ENCODE measurements at places on chromosomes 2 and 18.
A peak's percentile ranks its signal among the peaks of the same experiment; 100 is the strongest.

DNA sequence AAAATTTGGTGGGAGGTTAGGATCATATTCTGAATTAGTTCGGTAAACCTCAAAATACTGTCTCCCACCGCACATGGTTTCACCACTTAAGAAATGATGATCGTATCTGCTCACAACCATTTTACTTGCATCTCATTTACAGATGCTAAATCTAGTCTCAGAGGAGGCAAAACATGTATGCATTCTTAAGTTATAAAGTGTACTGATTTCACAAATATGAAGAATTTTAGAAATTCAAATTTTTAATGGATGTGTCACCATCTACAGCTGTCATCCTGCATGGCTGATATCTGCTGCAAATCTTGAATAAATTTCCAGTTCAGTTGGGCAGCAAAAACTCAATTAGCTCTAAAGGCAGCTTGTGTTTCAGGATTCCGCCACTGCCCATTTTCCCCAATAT lies 243.3 kb upstream of the KCNJ3 start:
- no peak for DNase-seq

GRCh38 chr2:185335879-185336278 lies 402.7 kb upstream of the FSIP2 start:
- no peak for DNase-seq

GRCh38 chr2:69036926-69037325 lies 23.9 kb downstream of the ANTXR1 start:
- DNase-seq, result no peak

- no peak for DNase-seq
Measured at GRCh38 chr2:29108225-29108624, 7.0 kb upstream of the CLIP4 start.

GRCh38 chr2:29215073-29215472 lies 99.9 kb downstream of the CLIP4 start:
- no peak for DNase-seq

- DNase-seq, result no peak
Measured at GRCh38 chr18:80029690-80030089, 4.5 kb upstream of the RBFA start.

- DNase-seq, result no peak
Measured at GRCh38 chr2:56232912-56233311, 49.1 kb downstream of the CCDC85A start.

GRCh38 chr2:40690036-40690435 lies 238.1 kb upstream of the SLC8A1 start:
- no peak for DNase-seq

- DNase-seq, result no peak
Measured at GRCh38 chr18:24678107-24678506, 217.7 kb downstream of the HRH4 start.

DNA sequence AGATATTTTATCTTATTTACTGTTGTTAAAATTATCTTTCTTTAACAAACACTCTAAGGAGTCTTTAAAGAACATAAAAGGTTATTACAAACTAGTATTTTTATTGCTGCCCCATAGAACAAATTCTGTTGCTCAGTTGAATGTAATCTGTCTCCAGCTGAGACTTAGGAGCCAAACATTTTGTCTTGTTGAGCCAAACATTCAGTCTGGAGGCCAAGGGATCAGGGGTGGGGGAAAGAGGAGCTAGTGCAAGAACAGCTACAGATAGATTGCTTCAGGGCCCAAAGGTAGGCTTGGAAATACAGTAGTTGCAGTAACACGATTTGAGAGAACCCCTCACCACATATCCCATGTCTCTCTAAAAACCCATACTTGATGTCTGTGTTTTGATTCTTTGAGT lies 51.2 kb downstream of the TPGS2 start:
- DNase-seq, result no peak

GRCh38 chr2:181054843-181055242 lies 74.4 kb downstream of the UBE2E3 start:
- DNase-seq, result no peak

DNA sequence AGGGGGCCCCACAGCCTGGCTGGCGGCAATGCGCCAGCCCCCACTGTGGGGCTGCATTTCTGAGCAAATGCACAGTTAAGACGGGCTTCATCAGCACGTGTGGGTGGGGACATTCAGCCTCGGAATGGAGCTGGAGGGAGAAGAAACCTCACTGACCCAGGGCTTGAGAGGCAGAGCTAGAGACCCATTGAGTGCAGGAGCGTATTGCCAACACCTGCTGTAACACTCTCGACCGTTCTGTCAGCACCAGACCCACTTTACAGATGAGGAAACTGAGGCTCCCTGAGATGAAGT lies 200.9 kb upstream of the RAB6C start:
- DNase-seq, result peak; percentile 37

GRCh38 chr2:66536997-66537396 lies 102.1 kb downstream of the MEIS1 start:
- DNase-seq, result peak; percentile 47

DNA sequence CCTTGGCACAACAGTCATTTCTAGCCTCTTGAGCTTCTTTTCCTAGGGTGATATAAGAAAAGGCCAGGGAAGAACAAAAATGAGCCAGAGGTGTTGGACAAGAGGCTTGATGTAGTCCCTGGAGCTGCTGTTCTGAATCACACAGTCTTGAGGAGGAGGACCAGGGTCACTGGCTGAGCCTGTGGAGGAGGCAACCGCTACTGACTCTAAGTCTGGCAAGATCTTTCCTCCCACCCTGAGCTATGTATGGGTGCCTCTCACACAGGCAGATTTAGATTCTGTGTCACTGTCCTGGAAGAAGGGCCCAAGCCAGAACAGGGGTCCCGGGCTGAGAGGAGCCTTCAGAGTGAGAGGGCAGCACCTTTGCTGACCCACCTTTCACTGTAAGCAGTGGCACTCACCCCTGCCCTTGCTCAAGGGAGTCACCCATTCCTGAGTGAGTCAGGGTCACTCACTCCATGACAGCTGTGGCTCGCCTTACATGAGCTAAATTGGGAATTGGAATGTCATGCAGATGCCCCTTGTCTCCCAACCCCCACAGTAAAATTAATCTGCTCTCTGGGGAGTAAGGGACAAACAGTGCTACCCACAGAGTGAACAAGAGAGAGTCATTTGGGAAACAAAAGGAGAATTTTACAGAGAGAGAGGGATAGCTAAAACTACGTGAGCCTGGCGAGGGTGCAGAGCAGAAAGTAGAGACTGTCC lies at the start of gene TRIM54:
TRIM54 (plus strand) TSS at position 575 of the 705 bp plus-strand sequence. CDS start 303 bp downstream, outside the sequence.
- DNase-seq, result no peak

- DNase-seq, result no peak
Measured at GRCh38 chr2:84388133-84388532, 70.9 kb downstream of the SUCLG1 start.

DNA sequence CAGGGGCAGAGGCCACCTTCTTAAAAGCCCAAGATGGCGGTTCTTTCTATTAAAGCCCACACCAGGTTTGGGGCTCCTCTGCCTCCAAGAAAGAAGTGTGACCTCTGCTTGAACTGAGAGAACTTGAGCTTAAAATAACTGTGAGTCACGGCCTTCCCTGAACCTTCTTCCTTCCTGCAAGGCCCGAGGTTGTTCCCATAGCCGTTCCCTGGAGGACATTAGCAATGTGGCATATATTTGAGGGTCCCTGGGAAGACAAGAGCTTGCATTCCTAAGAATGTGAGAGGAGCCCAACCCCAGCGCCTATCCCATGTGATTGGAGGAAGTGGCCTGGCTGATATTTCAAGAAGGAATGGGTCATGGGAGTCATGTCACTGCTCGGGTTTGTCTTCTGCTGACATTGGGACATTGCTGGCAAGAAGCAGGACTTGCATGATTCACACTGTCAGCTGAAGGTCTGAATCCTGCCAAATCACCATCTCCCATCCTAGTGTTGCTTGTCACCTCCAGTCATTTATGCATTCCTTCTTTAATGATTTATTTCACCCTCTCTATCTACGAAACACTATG lies 168.1 kb downstream of the TRIB2 start:
- DNase-seq, result no peak

- no peak for DNase-seq
Measured at GRCh38 chr18:27010784-27011183, 145.3 kb upstream of the AQP4 start.

- DNase-seq, result no peak
Measured at GRCh38 chr2:28086611-28087010, 196.1 kb downstream of the BABAM2 start.

DNA sequence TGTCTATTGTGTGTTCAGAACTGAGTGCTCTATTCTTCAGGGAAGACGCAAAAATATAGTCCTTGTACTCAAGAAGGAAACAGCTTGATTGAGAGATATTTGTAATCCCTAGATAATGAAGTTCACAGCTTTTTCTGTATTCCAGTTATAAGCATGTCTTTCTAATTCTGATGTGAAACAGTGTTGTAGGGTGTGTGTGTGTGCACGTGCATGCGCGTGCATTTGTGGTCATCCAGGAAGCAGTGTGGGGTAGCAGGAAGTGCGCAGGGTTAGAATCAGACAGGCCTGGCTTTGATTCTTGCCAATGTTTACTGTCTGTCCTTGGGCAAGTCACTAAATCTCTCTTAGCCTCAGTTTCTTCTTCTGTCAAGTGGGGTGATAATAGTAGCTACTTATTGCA lies 87.9 kb downstream of the NPAS2 start:
- DNase-seq, result no peak

GRCh38 chr2:181183878-181184542 lies 203.6 kb downstream of the UBE2E3 start:
- no peak for DNase-seq

DNA sequence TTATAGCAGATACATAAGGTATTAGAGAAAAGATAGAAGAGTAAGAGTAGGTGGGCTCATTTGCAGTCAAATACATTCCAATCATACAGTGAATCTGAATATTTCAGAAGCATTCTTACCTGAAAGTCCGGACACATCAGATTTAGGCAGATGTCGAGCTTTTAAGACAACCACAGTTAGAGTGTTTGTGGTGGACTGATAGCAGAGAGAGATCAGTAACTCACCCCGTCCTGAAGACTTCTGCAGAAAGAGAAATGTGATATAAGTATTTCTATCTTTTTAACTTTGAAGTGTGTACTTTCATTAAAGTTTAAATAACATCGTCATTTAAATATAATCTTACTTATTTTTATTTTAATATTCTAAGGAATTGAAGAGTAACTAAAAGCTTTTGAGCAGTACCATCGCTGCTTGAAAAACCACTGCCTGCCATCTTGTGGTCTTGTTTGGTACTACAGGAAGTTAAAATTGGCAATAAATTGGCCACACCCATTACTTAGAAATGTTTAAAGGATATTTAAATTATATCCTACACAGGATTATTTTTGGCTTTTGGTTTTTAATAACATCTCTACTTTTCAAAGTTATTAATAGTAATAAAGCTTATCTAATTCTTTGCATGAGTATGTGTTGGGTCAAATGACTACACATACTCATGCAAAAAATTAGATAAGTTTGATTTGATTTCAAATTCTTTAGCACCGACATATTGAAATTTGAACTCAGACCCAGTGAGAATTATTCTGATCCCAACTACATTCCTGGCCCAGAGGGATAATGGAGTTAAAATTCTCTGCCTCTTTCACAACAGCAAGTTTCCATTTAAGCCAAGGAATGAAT lies 5.5 kb downstream of the SYT4 start:
- no peak for DNase-seq

GRCh38 chr2:20609349-20609994 lies 41.4 kb downstream of the HS1BP3 start:
- no peak for DNase-seq

- no peak for DNase-seq
Measured at GRCh38 chr2:238730001-238730669, 117.8 kb upstream of the TWIST2 start.

DNA sequence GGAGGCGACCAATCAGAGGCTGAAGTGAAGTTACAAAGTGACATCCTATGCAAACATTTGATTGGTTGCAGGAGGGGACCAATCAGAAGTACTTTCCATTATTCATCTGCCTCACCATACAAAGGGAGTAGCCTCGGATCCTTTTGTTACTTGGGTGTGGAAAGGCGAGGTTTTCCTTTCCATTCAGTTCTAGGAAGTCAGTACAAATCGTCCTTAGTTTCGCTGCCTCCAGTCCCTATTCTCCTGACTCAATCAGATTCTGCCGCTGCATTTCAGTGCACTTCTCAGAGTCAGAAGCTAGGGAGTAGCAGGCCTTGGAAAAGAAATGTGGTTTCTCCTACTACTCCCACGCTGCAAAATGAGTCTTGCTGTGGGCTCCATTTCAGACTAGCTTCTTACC lies 149.4 kb downstream of the DTNA start:
- no peak for DNase-seq

DNA sequence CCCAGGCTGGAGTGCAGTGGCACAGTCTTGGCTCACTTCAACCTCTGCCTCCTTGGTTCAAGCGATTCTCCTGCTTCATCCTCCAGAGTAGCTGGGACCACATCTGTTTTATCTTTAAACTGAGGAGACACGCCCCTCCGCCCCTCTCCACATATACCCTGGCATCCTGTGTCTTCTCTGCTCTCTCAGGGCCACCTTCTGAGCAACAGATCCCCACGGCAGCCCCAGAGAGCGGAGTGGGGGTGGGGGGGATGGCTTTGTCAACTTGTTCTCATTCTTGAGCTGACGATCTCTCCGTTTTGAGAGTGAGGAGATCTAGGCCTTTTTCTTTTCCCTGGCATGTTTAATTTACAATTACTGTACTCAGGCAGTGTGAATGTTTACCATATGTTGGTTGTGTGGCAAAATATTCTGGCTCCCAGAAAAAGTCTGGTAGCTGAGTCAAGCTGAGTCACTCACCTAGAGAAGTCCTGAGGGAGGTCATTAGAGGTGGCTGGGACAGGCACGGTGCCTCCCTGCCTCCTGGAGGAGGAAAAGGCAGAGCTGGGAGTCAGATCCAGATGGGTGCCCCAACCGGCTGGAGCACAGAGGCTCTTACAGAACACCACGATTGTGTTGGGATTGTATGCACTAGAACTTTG lies 19.5 kb upstream of the ID2 start:
- DNase-seq, result no peak

GRCh38 chr2:143296089-143296488 lies 166.9 kb downstream of the ARHGAP15 start:
- no peak for DNase-seq

GRCh38 chr2:65438137-65438899 lies 5.9 kb upstream of the SPRED2 start:
- peak; percentile 77 for DNase-seq

DNA sequence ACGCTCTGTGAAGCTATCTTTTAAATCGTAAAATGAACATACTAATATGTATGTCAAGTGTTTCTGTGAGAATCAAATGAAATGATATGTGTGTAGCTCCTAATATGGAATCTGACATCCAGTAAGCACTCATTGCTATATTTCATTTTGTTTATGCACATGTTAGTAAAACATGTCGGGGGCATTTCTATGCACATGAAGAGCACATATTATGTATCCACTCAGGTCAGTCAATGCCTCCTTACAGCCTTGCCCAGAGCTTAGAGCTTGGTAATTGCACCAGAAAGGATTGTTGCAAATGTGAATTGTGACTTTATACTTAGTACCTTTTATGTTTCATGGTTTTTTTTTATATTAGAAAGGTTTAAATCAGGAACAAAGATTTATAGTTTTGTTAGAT lies 463.7 kb upstream of the HNMT start:
- DNase-seq, result no peak

DNA sequence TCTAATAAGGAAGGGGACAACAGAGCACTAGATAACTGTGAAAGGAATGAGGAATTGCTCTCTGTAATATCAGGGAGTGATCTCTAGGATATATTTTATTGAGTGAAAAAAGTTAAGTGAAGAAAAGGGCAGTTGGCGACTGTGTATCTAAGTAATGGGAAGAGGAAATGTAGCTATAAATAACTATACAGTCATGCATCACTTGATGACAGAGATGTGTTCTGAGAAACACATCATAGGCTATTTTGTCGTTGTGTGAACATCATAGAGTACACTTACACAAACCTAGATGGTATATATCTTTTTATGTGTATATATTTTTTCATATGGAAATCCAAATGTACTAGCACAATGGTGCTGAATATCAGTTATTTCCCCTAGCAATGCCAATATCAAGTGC lies 329.3 kb downstream of the TXNL1 start:
- no peak for DNase-seq

GRCh38 chr2:240435457-240435947 lies at the start of gene GPC1:
TSS of gene GPC1 (plus strand) at chr2:240435663. CDS start at chr2:240435919, 256 bp downstream.
- DNase-seq, result peak; percentile 85

Measured in ecto neural progenitor cell (in vitro differentiated cells).